AG10803 (cell line): ENCODE measurements at places on chromosomes 12 and 14.
A peak's percentile ranks its signal among the peaks of the same experiment; 100 is the strongest.

- peak; percentile 66 for DNase-seq
Measured at GRCh38 chr14:75295491-75296345, 17.1 kb downstream of the FOS start.

GRCh38 chr14:36747411-36748184 lies 85.9 kb downstream of the PAX9 start:
- DNase-seq: peak; percentile 8

DNA sequence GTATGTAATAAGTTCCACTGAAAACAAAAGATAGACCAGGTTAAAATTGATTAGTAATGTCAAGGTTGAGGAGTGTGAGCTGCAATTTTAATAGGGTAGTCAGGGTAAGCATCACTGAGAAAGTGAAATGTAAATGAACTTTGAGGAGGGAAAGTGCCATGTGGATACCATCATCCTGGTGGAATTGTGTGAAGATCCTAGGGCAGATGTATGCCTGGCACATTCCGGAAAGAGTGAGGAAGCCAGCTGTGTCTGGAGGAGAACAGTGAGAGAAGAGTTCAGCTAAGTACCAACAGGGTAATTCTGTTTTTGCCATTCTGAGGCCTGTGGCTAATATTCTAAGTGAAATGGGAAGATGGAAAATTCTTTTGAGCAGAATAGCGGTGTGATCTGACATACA lies 2.9 kb upstream of the CLEC2A start:
- DNase-seq: no peak

DNA sequence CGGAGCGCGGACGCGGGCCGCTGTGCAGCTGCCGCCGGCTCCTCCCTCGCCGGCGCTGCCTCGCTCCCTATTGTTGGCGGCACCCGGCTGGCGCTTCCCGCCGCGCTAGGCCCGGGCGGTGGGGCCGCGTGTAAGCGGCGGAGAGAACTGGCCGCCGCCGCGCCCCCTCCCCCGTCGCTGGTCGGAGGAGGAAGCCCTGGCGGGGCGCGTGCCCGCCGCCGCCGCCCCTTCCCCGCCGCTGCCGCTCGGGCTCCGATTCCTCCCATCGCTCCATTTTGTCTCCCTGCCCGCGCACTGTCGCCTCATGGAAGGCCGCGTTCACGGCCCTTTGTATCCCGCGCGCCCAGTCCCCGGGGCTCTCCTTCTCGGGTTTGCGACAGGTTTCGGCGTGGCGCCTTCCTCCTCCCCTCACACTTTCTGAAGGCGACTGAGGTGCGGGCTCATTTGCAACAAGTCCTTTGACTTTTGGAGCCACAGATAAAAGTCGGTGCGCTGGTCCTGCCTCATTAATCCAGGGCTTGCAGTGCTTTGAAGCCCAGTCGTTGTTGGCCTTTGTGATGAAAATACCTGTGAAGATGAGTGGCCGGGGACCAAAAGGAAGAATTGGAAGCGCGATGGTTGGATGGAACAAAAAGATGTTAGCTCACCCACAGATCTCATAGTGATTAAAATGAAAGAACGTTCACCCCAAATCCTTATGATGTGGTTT lies 707 bp downstream of the CPSF6 start:
- DNase-seq: peak; percentile 34

GRCh38 chr12:109460538-109460937 lies 16.6 kb downstream of the KCTD10 start:
- DNase-seq: no peak

DNA sequence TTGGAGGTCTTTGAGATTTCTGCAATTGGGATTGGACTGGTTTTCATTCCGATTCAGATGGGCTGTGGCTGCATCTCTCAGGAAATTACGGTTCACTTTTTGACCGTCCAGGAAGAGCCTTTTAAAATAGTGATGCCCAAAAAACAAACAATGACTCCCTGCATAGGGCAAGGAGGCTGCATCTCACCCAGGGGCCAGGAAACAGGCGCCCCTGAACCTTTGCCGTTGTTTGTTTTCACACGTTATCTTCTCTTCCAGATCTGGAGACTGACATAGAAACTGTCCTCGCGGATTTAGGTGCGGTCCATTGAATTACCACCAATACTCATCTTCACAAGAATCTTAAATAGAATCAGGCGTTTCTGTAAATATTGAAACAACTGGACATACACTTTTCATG lies 66.0 kb downstream of the FLRT2 start:
- no peak for DNase-seq

DNA sequence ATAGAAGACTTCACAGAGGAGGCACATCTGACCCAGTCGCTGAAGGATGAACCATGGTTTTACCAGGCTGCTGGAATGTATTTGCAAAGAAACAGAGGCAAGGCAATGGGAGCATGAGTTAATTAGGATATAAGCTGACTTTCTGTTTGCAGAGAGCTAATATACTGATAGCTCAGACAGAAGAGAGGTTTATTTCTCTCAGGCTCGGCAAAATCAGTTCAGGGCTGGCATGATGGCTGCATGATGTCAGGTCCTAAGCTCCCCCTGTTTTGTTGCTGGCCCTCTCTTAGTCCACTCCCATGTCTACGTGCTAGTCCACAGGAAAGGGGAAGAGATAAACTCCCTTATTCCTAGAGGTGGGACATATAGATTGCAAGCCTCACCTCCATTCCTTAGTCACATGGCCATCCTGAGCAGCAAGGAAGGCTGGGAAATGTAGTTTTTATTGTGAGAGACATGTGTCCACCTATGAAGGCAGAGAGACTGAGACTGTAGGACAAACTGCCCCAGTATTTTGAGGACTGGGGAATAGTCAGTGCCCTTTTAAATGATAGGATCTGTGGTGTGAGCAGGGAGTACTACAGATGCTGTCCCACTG lies 224.5 kb downstream of the VRK1 start:
- DNase-seq: no peak

DNA sequence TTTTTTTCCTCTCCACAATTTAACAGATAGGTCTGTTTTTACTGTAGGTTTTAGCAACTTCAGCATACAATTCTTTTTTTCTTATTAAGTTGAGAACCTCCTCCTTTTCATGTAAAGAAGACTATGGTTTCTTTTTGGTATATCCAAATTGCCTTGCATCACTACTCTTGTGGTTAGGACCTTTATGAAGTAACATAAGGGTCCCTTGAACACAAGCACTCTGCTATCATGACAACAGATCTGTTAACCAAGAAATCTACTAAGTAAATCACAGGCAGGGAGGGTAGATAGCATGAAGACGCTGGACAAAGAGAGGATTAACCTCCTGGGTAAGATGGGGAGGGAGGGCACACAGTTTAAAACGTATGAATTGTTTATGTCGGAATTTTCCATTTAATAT lies 380.6 kb downstream of the CCDC91 start:
- no peak for DNase-seq

- no peak for DNase-seq
Measured at GRCh38 chr12:52137746-52138145, 54.1 kb downstream of the KRT80 start.

- DNase-seq: no peak
Measured at GRCh38 chr14:50705026-50705593, 37.0 kb upstream of the SAV1 start.

- DNase-seq: no peak
Measured at GRCh38 chr12:71786829-71787228, 32.2 kb downstream of the RAB21 start.

- DNase-seq: peak; percentile 35
Measured at GRCh38 chr14:99230208-99231151, 41.5 kb downstream of the BCL11B start.

- no peak for DNase-seq
Measured at GRCh38 chr14:68834816-68835215, 41.9 kb upstream of the ZFP36L1 start.

DNA sequence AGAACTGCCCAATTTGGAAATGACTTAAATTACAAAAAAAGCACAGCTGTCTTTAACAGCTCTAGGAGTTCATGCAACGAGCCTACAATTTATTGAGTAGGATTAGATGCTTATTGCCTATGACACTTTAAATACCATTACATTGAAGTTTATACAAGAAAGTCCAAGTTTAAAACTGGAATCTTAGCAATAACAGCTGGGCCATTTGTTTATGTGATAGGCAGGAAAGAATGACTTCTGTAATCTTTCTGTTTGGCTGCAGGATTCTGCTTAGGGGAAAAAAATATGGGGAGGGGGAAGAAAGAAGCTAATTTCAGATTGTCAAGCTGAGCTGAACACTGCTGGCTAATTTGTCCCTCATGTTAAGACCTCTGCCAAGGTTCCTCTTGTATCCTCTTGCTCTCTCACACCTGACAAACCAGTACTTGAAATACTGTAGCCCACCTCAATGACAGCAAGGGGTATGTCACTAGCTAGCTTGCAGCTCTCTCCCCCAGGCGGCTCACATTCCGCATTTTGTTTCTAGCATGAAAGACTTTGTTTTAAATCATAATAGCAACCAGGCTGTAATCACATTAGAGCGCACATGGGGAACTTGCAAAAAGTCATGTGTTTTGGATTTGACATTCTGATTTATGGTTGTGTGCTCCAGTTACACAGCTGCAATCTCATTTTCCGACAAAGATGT lies 384.8 kb downstream of the BMP4 start:
- no peak for DNase-seq

- DNase-seq: no peak
Measured at GRCh38 chr12:109943811-109944210, 43.7 kb downstream of the TCHP start.

DNA sequence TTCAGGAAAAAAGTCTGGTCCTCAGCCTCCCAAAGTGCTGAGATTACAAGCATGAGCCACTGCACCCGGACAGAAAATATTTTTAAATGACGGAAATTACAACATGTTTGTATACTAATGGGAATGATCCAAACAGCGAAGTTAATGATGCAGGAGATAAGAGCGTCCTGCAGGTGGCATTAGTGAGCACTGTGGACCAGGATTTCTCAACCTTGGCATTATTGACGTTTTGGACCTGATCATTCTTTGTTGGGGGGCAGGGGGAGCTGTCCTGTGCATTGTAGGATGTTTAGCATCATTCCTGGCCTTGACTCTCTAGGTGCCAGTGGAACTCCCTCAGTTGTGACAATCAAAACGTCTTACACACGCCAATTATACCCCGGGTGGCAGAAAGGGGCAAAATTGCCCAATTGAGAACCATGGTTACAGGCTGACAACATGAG lies 34.1 kb downstream of the SCFD1 start:
- DNase-seq: peak; percentile 40

- DNase-seq: peak; percentile 70
Measured at GRCh38 chr12:114319422-114319821, 86.5 kb downstream of the TBX5 start.
